ENCODE measurements at places on chromosomes 12 and 14.

DNA sequence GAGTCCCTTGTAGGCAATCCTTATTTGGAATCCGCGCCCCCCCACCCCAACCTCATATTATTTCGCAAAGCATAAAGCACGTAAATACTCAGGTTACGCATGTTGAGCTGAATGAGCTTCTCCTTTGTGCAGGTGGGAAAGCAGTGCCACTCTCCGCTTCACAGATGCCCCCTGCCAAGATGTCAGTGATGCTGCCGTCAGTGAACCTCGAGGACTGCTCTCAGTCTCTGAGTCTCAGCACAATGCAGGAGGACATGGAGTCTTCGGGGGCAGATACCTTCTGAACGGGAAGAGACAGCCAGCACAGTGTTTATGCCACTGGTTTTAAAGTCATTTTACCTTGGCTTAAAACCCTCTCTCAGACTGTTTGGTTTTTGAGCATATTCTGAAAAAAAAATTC is 90.1 kb upstream of the DACT1 start:
- DNase-seq, result no peak

GRCh38 chr12:47860279-47860841 is 40.7 kb upstream of the HDAC7 start:
- DNase-seq, result no peak

DNA sequence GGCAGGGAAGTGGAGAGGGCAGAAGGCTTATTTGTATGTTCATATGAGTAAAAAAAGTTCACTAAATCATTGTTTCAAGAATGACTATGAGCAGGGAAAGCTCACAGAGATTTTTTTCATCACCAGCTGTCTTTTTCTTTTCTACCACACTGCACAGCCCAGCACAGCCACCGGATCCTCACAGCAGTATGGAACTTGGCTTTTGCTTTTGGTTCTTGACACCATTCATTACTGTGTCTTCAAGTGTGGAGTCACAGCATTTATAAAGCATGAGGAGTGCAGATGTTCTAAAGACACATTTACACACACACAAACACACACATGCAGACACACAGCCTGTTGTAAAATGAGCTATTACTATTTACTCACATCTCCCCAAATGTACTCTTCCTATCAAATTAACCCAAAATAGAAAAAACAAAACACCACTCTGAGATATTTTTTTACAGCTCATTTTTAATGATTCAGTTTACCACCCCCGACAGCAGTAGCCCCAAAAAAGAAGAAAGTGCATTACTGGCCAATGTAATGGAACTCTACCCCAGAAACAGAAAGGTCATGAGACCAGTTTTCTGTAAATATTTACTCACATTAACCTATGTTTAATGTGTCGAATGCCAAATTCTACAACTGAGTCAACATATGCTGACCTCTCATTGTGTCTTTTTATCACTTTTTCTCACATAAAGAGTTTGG is 60.5 kb downstream of the BTG1 start:
- DNase-seq, result no peak

- no peak for DNase-seq
Observed at GRCh38 chr12:8639936-8640335, 22.7 kb downstream of the MFAP5 start.

GRCh38 chr12:90124289-90124688 is 415.7 kb upstream of the ATP2B1 start:
- DNase-seq, result no peak

DNA sequence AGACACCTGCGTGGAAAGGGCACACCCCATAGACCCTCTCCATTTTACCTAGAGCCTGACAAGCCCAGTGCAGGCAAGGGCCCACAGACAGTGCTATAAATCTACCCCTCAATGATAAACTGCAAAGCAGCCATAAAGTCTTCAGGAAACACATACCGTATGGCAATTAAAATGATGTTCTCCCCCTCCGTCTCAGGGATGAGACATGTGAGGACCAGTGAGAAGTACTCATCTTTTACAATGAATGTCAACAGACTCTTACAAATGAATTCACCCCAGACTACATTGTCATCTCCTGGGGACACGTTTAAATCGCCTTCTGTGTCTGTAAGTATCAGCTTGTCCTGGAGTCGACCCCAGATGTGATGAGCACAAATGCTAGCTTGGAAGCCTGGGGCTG is 362.7 kb downstream of the ADGRD1 start:
- DNase-seq, result no peak

DNA sequence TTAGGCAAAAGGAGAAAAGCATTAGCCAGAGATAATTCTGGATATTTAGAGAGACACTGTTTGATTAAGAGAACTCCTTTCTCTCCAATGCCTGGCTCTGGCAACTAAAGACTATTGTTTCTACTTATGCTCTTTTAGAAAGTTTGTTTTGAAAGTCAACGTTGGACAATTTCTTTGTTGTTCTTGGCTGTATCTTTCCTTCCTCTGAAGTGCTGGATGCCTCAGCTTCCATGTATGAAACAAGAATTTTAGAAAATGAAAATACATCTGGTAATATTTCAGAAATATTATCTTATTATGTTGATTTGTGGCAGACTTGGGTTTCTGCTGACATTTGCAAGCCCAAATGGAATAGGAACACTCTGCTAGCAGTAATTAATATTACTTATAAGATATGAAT is 382.6 kb downstream of the SNAPC1 start:
- no peak for DNase-seq

- no peak for DNase-seq
Observed at GRCh38 chr14:36655963-36656686, 5.5 kb upstream of the PAX9 start.

GRCh38 chr14:103337794-103338193 is 3.8 kb downstream of the EIF5 start:
- no peak for DNase-seq

- DNase-seq, result no peak
Observed at GRCh38 chr12:97397008-97397407, 65.6 kb upstream of the RMST start.

GRCh38 chr12:51224625-51225024 is 6.8 kb upstream of the POU6F1 start:
- DNase-seq, result no peak
